Left lung (tissue), 14 donors: ENCODE measurements at places on chromosomes 4 and X. TPM values are rescaled to one million over a fixed set of nuclear protein-coding genes. Genes with fewer than 3 reads are reported as not detected.

CMC4 gene
- 6.6 TPM for total RNA-seq

ATP11C gene
- total RNA-seq, result 15.9 TPM

C4orf17 gene
- not detected for total RNA-seq

EGF gene
- total RNA-seq, result 4.2 TPM

- peaks cover 6% of the 10 kb centered on the region for H3K4me1 ChIP-seq
- H3K36me3 ChIP-seq, result no peaks in the 10 kb centered on the region
- H3K4me3 ChIP-seq, result no peak overlapping the region
Measured at GRCh38 chrX:119784747-119785446, 6.5 kb downstream of the RPL39 start.

DNA sequence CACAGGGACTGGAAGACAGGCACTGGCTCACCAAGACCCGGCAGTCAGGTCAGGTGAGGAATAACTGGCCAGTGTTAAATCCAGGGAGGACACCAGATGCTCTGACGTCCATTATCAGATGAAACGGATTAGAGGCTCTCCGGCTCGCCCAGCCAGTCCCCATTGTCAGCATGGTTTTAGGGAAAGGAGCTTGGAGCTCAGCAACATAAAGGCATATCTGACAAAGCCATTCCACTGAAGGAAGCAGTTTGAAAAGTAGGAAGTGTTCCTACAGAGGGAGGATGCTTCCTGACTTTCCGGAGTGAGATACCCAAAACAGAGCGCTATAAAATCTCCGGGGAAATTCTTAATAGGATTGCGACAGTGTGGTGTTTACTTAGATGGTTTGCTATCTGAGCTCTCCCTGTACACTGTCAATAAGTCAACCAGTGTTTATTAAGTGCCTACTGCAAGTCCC is 14.8 kb downstream of the NDNF start:
- DNase-seq, result no peak
- no peaks in the 10 kb centered on the region for H3K36me3 ChIP-seq
- no peaks in the 10 kb centered on the region for H3K4me1 ChIP-seq
- H3K4me3 ChIP-seq, result no peak overlapping the region
- H3K27me3 ChIP-seq, result no peaks in the 10 kb centered on the region
- peak overlapping the region; percentile 24 for H3K27ac ChIP-seq

DNA sequence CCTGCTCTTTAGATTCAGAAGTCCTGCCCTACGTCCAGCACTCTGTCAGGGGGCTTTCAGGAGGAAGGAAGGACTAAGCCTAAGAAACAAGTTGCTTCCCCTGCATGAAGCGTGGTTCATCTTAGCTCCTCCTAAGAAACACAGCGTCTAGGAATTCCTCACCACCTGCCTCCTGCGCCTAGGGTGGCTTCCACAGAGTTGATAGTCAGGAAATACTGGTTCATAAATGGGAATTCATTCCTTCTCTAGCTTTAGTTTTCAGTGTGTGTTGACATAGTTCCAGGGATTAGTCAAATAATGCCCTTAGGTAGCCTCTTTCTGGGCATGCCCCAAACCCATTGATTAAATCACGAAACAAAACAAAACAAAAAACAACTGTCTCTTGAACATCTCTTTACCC is 1.7 kb upstream of the MXRA5 start:
- DNase-seq, result no peak
- H3K27ac ChIP-seq, result no peak overlapping the region
- no peaks in the 10 kb centered on the region for H3K36me3 ChIP-seq
- no peaks in the 10 kb centered on the region for H3K4me1 ChIP-seq

DNA sequence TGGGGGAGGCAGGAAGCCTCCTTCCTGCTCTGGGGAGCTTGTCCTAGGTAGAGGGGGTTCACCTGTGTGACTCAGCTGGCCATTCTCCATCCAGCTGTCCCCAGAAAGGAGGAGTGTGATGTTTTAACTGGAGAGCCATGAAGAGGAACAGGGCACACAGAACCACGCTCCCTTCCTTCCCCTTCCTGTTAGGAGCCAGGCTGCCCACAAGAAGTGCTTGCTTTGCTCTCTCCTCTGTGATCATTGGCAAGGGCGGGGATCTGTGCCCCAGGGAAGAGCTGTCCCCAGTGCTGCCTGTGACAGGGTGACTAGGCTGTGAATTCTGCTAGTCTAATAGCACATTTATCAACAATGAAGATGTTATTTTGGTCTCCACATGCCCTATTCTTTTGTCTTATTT is 169.6 kb upstream of the GATB start:
- no peak for DNase-seq
- H3K4me3 ChIP-seq, result no peak overlapping the region
- H3K36me3 ChIP-seq, result no peaks in the 10 kb centered on the region
- H3K27me3 ChIP-seq, result no peaks in the 10 kb centered on the region
- no peaks in the 10 kb centered on the region for H3K4me1 ChIP-seq
- H3K27ac ChIP-seq, result no peak overlapping the region

DNA sequence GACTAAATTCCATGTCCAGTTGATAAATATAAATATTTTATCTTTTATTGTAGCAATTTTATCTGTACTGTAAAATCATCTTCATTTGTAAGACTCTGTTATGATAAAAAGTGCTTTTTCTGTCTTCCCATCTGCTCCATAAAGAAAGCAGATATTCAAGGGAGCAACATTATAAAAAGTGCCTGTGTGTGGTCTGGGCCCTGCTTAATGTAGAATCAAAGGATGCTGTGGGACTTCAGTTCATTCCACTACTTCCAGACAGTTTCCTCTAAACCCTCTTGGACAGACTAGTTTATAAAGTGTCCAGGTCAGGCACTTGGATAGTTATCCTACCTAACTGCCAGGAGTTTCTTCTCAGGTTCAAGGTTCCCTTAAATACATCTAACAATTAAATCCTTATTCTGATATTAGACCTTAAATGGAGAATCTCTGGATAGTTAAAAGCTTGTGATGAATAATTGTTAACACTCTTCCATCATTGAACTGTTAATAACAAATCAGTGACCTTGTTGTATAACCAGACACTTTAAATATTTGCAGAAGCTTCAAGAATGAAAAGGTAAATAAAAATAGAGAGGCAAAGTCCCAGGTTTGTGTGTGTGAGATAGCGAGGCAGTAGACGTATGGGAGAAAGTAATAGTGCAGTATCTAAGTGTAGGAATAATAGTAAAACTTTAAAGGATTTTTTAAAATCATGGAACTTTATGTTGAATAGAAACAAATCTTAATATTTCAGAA is 237.5 kb upstream of the CTSO start:
- no peak for DNase-seq
- no peak overlapping the region for H3K27ac ChIP-seq
- no peaks in the 10 kb centered on the region for H3K4me1 ChIP-seq
- no peaks in the 10 kb centered on the region for H3K27me3 ChIP-seq
- no peaks in the 10 kb centered on the region for H3K36me3 ChIP-seq

DNA sequence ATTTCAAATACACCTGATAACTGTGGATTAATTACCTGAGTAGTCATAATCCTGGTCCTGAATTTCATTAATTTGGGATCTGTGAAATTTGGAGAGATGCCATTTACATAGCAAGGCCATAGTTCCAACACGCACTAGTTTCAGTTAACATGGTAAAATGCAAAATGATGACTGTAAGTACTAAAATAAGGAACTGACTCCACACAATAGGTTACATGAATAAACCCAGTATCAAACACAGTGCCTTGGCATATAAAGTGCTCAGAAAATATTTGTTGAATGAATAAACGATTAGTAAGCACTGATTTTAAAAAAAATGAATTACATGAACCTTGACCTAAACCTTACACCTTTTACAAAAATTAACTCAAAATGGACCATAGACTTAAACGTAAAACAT is 9.0 kb downstream of the FBXO8 start:
- H3K27me3 ChIP-seq, result no peaks in the 10 kb centered on the region
- no peak overlapping the region for H3K4me3 ChIP-seq
- no peak overlapping the region for H3K27ac ChIP-seq
- H3K36me3 ChIP-seq, result no peaks in the 10 kb centered on the region

- no peak overlapping the region for H3K27ac ChIP-seq
- DNase-seq, result no peak
- no peaks in the 10 kb centered on the region for H3K36me3 ChIP-seq
- no peaks in the 10 kb centered on the region for H3K27me3 ChIP-seq
Measured at GRCh38 chr4:169222761-169223160, 48.0 kb downstream of the SH3RF1 start.

DNA sequence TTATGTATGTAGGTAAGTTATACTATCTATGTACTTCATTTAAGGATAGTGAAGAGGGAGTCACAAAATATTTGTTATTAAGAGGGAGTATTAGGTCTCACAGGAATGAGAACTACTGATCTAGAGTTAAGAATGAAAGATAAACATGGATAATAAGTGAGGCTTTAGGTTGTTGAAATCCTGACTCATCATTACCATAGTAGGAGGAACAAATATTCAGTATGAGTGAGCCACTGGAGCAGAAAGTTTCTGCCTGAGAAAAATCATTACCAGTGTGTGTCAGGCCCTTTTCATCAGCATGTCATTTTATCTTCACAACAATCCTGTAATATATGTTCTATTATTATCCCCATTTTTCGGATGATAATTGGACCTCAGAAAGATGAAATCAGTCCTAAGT is 27.2 kb upstream of the IGSF1 start:
- no peak overlapping the region for H3K4me3 ChIP-seq
- peaks cover 6% of the 10 kb centered on the region for H3K27me3 ChIP-seq
- H3K36me3 ChIP-seq, result no peaks in the 10 kb centered on the region
- no peaks in the 10 kb centered on the region for H3K4me1 ChIP-seq
- no peak for DNase-seq
- no peak overlapping the region for H3K27ac ChIP-seq

GRCh38 chr4:112531146-112531545 is 15.2 kb upstream of the NEUROG2 start:
- no peak overlapping the region for H3K4me3 ChIP-seq
- no peak overlapping the region for H3K27ac ChIP-seq
- no peaks in the 10 kb centered on the region for H3K36me3 ChIP-seq
- no peaks in the 10 kb centered on the region for H3K27me3 ChIP-seq
- H3K4me1 ChIP-seq, result no peaks in the 10 kb centered on the region

GRCh38 chrX:32582729-32583128 is 628.6 kb downstream of the DMD start:
- DNase-seq, result no peak
- no peaks in the 10 kb centered on the region for H3K4me1 ChIP-seq
- H3K27ac ChIP-seq, result no peak overlapping the region
- H3K27me3 ChIP-seq, result no peaks in the 10 kb centered on the region
- no peak overlapping the region for H3K4me3 ChIP-seq
- no peaks in the 10 kb centered on the region for H3K36me3 ChIP-seq

- H3K27ac ChIP-seq, result no peak overlapping the region
- DNase-seq, result no peak
- H3K27me3 ChIP-seq, result peaks cover 3% of the 10 kb centered on the region
- no peak overlapping the region for H3K4me3 ChIP-seq
Measured at GRCh38 chrX:18906286-18906685, 77.6 kb downstream of the PHKA2 start.

DNA sequence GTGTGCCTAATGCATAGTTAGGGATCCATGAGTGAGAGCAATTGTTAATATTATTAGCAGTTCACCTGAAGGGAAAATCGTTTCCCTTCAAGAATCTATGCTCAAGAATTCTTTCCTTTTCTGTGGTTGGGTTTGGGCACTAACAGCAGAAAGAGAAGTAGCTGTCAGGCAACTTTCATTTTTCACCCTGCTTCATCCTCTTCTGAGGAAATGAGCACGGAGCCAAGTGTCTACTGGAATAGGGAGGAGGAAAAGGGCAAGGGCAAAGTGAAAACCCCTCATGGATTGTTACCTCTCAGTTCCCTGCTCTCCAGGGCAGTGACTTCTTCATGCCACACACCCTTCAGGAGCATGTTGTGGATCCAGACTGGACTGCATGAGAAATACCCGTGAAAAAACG is 2.6 kb upstream of the HPGDS start:
- DNase-seq, result no peak
- H3K27ac ChIP-seq, result no peak overlapping the region
- H3K4me1 ChIP-seq, result no peaks in the 10 kb centered on the region
- no peak overlapping the region for H3K4me3 ChIP-seq

DNA sequence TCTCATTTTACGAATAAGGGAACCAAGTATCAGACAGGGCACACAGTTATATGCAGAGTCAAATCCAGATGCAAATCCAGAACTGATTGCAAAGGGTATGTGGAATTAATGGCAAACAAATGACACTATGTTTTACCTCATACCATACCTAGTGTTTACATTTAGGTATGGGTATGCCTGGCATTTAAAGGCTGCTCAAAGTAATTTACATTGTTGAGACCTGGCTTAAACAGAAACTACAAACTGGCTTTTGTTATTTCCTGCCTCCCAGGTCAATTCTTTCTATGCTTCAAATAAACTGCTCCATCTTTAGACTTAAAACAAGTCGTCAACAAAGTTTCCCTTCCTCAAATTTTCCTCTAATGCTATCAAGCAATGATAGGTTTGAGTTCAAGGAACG is 33.7 kb downstream of the ANKRD17 start:
- no peaks in the 10 kb centered on the region for H3K27me3 ChIP-seq
- H3K27ac ChIP-seq, result no peak overlapping the region
- H3K36me3 ChIP-seq, result no peaks in the 10 kb centered on the region
- peaks cover 37% of the 10 kb centered on the region for H3K4me1 ChIP-seq
- no peak overlapping the region for H3K4me3 ChIP-seq
- DNase-seq, result no peak

DNA sequence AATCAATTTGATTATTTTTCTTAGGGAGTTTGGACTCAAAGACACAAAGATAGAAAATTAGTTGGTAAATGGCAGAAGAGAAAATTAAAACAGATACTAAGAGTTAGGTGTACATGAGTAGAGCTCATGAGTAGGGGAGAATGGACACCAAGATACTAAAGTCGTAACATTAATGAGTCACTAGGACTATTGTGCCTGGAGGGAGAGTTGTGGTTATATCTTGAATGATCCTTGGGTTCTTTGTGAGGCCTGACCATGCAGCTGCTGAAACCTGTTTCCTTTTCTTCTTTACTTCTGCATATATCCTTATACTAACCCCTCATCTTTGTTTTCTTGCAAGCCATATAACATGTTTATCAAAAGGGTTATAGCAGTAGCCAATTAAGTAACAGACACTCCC is 532.8 kb downstream of the RPA4 start:
- H3K4me1 ChIP-seq, result no peaks in the 10 kb centered on the region
- no peak overlapping the region for H3K4me3 ChIP-seq
- no peaks in the 10 kb centered on the region for H3K36me3 ChIP-seq
- no peaks in the 10 kb centered on the region for H3K27me3 ChIP-seq
- no peak overlapping the region for H3K27ac ChIP-seq

- no peak overlapping the region for H3K27ac ChIP-seq
- no peak overlapping the region for H3K4me3 ChIP-seq
- H3K4me1 ChIP-seq, result no peaks in the 10 kb centered on the region
- no peak for DNase-seq
- H3K27me3 ChIP-seq, result no peaks in the 10 kb centered on the region
Measured at GRCh38 chr4:88442689-88443191, 14.2 kb upstream of the HERC5 start.

DNA sequence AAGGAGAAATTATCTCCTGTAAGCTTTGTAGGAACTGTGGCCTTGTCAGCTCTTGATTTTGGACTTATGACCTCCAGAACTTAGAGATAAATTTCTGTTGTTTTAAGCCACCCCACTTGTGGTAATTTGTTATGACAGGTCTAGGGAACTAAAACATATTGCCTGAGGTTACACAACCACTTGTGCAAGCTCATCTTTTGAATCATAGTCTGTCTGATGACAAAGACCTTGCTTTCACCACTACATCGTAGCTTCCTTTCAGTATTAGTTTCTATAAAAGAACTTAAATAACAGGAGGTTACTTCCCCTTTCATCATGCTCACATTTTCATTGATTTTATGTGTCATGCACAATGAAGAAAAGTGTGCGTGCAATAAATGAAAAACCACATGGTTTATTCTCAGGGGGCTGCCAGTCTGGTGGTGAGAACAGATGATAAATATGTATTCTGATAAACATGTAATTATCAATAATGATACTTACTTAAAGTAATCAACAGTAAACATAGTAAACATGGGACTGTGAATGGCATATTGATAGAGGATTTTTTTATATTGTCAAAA is 690.0 kb upstream of the HS3ST1 start:
- peaks cover 14% of the 10 kb centered on the region for H3K4me1 ChIP-seq
- no peaks in the 10 kb centered on the region for H3K27me3 ChIP-seq
- no peak overlapping the region for H3K4me3 ChIP-seq
